Renal cortex interstitium (tissue), 15 donors: ENCODE measurements at places on chromosomes 5 and 9.

GRCh38 chr5:143024228-143024920, 254.2 kb downstream of the ARHGAP26 start:
- DNase-seq: no peak

DNA sequence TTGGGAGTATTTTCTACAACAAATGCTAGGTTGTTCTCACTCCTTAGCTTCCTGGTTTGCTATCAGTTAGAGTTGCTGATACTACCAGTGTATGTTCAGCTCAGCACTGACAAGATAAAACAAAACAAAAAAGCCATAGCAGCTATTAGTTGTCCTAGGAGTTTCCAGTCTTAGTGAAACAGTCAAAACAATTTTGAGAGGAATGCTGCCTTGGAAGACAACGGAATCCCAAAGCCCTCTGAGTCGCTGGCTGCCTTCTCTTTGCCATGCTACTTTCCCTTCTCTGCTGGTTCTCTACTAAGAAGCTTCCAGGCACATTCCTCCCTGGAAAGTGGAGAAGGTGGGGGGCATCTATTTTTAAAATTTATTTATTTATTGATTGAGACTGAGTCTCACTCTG, 5.4 kb upstream of the CREBRF start:
- DNase-seq: no peak

- no peak for DNase-seq
Observed at GRCh38 chr5:4520559-4520958, 619.6 kb upstream of the ADAMTS16 start.

DNA sequence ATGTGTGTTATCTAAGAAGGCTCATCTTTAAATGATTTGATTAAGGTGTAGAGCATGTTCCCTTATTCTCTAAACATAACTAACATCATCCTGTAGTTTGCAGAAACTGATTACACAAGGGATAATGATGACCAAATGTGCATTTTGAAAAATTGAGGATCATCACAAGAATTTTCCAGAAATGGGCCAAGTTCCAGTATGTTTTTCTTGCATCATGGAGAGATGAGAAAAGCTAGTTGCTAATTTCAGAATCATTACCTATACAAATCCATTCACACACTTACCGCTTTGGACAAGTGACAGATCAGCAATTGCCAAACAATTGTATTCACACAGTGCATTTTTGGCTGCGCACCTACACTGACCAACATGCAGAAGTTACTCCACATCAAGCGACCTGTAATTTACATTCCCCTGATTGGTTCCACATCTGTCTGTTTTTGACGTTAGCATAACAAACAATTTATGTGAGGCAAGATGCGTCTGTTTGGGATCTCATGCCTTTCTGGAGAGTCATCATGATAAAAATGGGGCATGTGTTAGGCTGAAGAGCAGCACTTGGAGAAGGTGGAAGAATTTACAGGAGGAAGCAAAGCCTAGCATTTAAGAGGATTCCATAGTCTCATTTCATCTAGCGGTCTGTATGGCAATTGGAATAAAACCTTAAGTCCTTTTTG, 2.8 kb upstream of the BNC2 start:
- no peak for DNase-seq

- DNase-seq: no peak
Observed at GRCh38 chr9:133986061-133986460, 6.1 kb downstream of the VAV2 start.

GRCh38 chr9:98255061-98255577, 330 bp downstream of the TBC1D2 start:
- DNase-seq: no peak

DNA sequence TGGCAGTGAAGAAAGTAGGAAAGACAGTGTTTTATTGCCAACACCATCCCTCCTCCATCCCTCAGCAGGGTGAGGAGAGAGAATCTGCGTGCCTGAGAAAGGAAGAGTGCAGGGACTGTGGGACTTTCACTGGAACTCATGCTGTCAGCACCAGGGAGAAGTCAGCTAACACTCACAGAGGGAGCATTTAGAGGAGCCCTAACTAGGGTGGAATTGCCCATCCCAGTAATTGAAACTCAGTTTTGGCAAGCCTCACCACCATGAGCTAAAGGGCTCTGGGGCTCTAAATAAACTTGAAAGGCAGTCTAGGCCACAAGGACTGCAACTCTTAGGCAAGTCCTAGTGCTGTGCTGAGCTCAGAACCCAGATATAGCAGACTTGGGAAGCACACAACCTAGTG, 622.3 kb downstream of the SEMA5A start:
- no peak for DNase-seq

DNA sequence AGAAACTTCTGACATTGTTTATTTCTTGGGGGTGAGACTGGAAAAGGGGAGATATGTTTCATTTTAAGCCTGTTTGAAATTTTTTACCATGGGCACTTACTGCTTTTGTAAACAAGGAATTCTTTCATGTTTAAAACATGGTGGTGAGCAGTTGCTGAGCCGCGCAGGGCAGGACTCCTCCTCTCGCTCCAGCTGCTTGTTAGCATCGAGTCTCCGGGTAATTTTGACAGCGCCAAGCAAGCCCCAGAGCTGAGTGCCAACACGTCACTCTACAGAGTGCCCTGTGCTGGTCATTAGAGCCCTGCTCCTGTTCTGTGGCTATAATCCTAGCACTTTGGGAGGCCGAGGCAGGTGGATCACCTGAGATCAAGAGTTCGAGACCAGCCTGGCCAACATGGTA, 116.5 kb upstream of the MSX2 start:
- DNase-seq: no peak

GRCh38 chr5:14225173-14225834, 82.2 kb downstream of the TRIO start:
- no peak for DNase-seq

DNA sequence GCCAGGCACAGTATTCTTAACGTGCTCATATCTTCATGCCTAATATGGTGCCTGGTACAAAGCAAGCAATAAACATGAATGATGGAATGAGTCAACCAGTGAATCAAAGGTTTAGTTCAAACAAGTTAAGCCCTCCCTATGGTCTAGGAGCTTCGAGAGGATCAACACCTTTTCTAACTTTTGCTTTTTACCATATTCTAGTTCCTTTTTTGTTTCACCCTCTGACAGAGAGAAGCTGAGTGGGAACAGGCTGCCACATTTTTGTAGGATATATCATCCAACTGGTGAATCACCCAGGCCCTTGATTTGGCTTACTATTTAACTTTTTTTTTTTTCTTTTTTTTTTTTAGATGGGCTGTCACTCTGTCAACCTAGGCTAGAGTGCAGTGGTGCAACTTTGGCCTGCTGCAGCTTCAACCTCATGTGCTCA, 39.3 kb upstream of the TNC start:
- DNase-seq: no peak

DNA sequence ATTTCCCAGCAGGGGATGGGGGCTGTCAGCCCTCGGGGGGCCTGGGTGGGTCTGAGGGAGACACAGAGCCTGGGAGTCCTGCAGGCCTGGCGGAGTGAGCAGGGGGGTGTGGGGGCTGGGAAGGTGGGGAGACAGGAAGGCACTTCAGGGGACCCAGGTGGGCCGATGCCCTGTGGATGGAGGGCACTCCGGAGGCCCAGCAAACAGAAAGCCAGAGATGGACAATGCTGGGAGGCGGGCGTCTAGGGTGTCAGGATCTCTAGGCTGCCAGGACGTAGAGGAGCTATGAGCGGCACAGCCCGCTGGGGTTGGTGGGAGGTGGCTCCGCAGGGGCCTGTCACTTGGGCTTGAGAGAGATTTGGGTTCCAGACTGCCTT, 87.6 kb upstream of the COL5A1 start:
- no peak for DNase-seq

DNA sequence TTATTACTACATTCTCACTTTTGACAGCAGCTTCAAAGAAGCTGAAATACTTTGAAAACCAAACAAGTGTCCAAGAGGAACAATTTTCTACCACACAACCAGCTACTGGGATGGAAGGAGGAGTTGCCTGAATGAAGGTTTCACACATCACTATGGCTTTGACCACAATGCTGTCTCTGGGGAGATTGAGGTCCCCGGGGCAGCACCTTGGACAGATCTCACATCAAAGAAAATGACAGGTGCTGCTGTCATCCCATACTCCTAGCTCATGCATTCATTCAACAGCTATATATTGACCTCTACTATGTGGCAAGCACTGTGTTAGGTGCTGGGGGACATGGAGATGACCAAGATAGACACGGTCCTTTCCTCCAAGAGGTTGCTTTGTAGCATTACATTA, 233.2 kb upstream of the RASEF start:
- DNase-seq: no peak

GRCh38 chr9:32384364-32385151, at the start of gene ACO1:
Gene ACO1, plus strand, starts transcription at chr9:32384643. Its CDS starts 20,864 bp downstream, at chr9:32405507.
- DNase-seq: peak; percentile 75

- no peak for DNase-seq
Observed at GRCh38 chr9:135602789-135603481, 36.4 kb downstream of the GLT6D1 start.

DNA sequence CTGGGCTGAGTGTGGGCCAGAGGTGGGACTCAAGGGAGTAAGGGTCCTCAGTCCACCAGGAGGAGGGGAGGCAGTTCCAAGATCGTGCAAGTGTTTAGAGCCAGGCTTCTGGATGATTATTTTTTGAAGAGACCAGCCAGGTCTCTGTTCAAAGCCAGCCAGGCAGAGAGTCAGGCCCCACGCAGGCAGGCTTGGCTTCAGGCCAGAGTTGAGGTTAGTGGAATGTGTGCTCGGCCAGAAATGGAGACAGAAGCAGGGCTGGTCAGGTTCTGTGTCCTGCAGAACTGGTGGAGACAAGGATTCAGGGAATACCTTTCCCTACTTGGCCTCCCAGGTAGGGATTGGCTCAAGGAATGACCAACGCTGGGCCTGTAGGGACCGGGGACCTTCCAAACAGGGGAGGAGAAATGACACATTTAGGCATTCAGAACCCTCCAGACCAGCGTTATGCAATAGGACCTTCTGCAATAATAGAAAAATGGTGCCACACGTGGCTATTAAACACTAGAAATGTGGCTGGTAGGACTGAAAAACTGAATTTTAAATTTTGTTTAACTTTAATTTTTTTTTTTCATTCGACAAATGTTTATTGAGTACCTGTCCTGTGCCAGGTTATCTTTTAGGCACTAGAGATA, 106.2 kb downstream of the CMYA5 start:
- DNase-seq: no peak

- DNase-seq: no peak
Observed at GRCh38 chr5:378301-378891, 56.9 kb downstream of the AHRR start.

DNA sequence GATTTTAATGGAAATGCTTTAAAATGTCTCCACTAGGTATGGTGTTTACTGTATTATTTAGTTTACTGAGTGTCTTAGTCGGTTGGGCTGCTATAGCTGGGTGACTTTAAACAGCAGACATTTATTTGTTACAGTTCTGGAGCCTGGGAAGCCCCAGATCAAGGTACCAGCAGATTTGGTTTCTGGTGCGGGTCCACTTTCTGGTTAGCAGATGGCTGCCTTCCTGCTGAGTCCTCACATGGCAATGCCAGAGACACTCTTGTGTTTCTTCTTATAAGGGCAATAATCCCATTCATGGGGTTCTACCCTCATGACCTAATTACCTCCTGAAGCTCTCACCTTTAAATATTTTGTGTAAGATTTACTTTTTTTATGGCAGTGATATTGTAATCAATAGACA, 715 bp upstream of the OR1J4 start:
- DNase-seq: no peak

DNA sequence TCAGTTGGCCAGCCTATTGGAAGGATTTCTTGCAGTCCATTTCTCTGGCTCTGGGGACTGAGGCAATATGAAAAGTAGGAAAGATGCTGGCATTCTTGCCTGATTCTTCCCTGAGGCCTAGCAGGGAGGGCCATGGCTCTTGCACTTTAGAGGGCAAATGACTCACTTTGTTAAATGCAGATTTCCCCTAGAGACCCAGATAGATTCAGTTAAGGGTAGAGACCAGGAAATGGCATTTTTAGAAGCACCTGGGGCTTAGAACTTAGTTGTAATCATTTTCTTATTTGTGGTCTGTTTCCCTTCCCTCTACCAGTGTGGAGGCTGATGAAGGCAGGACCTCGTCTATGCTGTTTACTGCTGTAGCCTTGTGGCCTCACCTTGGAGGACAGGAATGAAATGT, 112.8 kb upstream of the NR3C1 start:
- DNase-seq: no peak

DNA sequence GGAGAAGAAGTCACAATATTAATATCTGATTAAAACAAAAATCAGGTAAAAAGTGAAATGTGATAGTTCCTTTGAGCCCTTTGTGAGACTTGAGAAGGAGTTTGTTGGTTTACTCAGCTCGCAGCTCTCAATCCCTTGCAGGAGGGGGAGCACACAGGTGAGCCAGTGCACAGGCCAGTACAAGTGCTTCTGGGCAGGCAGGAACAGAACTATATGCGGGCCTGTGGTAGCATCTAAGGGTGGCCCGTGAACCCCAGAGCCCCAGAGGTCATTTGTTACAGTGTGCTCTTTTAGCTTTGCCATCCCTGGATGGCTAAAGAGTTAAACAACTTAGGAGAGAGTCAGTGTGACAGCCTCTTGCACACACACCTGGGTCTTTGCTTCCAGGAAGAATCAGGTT, 215.3 kb upstream of the EDIL3 start:
- no peak for DNase-seq
